ENCODE measurements at places on chromosomes 13 and 19. TPM values are rescaled to one million over a fixed set of nuclear protein-coding genes. Genes with fewer than 3 reads are reported as not detected.

NXNL1 gene
- not detected for total RNA-seq

FUT1 gene
- total RNA-seq = 3.2 TPM

ZNF433 gene
- 2.2 TPM for total RNA-seq

PRRG2 gene
- 0.69 TPM for total RNA-seq

CD79A gene
- total RNA-seq = not detected

CYP4F2 gene
- not detected for total RNA-seq

OR1I1 gene
- not detected for total RNA-seq

GRCh38 chr13:51845574-51846318, 769 bp upstream of the TMEM272 start:
- H3K4me1 ChIP-seq = no peaks in the 10 kb centered on the region
- DNase-seq = no peak
- no peaks in the 10 kb centered on the region for H3K36me3 ChIP-seq
- H3K27ac ChIP-seq = no peak overlapping the region
- H3K4me3 ChIP-seq = no peak overlapping the region
- H3K27me3 ChIP-seq = peaks cover 5% of the 10 kb centered on the region

DNA sequence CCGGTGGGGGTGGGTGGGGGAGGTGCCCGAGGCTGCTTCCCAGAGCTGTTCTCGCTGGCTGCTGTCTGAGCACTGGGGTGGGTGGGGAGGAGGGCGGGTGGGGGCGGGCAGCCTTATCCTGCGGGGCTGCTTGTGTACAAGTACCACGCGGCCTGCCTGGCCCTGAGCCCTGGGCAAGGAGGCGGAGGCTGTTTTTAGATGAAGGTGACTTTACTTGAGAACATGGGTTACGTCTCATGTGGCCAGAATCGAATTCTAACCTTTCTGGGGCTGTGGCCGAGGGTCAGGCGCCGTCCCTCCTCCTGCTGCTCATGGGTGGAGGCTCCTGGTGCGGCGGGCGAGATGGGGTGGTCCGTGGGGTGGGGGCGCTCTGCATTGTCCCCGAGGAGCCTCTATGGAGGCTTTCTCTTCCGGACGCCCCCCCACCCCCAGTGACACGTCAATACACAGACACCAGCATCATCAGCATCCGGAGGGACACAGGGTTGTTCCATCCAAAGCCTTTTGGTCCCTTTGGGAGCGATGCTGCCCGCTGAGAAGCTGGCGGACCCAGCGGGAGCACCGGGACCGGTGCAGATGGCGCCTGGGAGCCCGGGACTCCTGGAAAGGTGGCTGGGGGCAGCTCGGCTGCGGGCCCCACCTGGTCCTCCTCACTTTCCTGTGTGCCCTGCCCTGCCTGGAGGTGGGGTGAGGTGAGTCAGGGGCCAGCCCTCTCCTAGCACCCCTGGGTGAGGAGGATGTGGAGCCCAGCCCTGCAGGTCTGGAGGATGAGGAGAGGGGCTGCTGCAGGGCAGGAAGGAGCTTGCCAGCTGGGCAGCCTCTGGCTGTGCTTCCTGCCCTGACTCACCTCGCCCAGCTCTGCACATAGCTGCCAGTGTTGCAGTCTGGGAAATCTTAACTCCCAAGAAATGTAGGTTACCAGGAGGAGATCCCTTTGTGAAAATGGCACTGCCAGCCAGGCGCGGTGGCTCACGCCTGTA, 3.4 kb downstream of the BSG start:
- peak overlapping the region; percentile 99 for H3K4me3 ChIP-seq
- peak overlapping the region; percentile 97 for H3K27ac ChIP-seq
- no peaks in the 10 kb centered on the region for H3K27me3 ChIP-seq
- peaks cover 11% of the 10 kb centered on the region for H3K36me3 ChIP-seq
- DNase-seq = peak; percentile 92

DNA sequence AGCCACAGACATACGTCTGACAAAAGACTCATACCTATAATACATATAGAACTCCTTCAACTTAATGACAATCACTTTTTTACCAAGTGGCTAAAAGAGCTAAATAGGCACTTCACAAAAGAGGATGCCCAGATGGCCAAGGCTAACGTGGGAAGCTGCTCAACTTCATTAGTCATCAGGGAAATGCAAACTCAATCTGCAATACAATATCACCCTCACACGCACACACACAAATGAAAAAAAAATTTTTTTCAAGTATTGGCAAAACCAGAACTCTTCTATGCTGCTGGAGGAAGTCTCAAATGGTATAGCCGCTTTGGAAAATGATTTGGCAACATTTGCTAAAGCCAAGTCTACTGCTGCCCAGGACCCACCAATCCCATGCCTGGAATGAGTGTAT, 14.6 kb upstream of the DNMT1 start:
- no peak for DNase-seq
- no peak overlapping the region for H3K27ac ChIP-seq
- no peaks in the 10 kb centered on the region for H3K27me3 ChIP-seq
- no peaks in the 10 kb centered on the region for H3K36me3 ChIP-seq
- H3K4me3 ChIP-seq = no peak overlapping the region

- H3K4me3 ChIP-seq = no peak overlapping the region
- no peaks in the 10 kb centered on the region for H3K4me1 ChIP-seq
- no peaks in the 10 kb centered on the region for H3K36me3 ChIP-seq
- no peak for DNase-seq
- H3K27ac ChIP-seq = no peak overlapping the region
Measured at GRCh38 chr13:98206946-98207345, 29.9 kb upstream of the RNF113B start.

DNA sequence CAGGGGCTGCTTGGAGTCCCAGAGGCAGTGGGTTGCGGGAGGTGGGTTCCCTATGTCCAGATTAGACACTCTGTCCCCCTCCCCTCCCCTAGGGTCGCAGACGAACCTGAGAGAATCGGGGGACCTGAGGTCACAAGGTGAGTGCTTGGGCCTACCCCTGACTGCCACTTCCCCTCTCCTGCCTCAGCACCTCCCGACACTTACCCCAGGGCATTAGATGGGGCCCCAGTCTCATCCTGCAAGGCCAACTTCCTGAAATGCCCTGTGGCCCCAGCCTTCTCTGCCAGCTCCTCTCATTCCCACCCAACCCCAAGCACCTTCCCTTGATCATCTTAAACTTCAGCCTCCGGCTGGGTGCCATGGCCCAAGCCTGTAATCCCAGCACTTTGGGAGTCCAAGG, 23.0 kb downstream of the CKM start:
- no peaks in the 10 kb centered on the region for H3K36me3 ChIP-seq
- DNase-seq = no peak
- H3K27me3 ChIP-seq = no peaks in the 10 kb centered on the region
- H3K4me3 ChIP-seq = no peak overlapping the region
- H3K27ac ChIP-seq = no peak overlapping the region

- no peak for DNase-seq
- H3K27ac ChIP-seq = no peak overlapping the region
- no peaks in the 10 kb centered on the region for H3K36me3 ChIP-seq
- H3K4me3 ChIP-seq = no peak overlapping the region
- no peaks in the 10 kb centered on the region for H3K27me3 ChIP-seq
- H3K4me1 ChIP-seq = no peaks in the 10 kb centered on the region
Measured at GRCh38 chr13:53863520-53863919, 834.9 kb downstream of the OLFM4 start.

- no peaks in the 10 kb centered on the region for H3K36me3 ChIP-seq
- H3K4me3 ChIP-seq = peak within 1 kb of the TSS; percentile 77
- no peaks in the 10 kb centered on the region for H3K27me3 ChIP-seq
Measured at GRCh38 chr19:40284501-40285352, at the start of gene AKT2. Gene AKT2, minus strand, starts transcription at chr19:40285345. Its CDS starts 20,078 bp downstream, at chr19:40265267.

- DNase-seq = no peak
- no peaks in the 10 kb centered on the region for H3K4me1 ChIP-seq
- no peaks in the 10 kb centered on the region for H3K27me3 ChIP-seq
- H3K4me3 ChIP-seq = no peak overlapping the region
- H3K36me3 ChIP-seq = no peaks in the 10 kb centered on the region
Measured at GRCh38 chr13:49760558-49760957, 31.9 kb downstream of the KPNA3 start.

- H3K27ac ChIP-seq = no peak overlapping the region
- H3K36me3 ChIP-seq = no peaks in the 10 kb centered on the region
- H3K4me1 ChIP-seq = peaks cover 4% of the 10 kb centered on the region
- DNase-seq = no peak
Measured at GRCh38 chr13:39283072-39283471, 244.8 kb downstream of the NHLRC3 start.

GRCh38 chr19:18660051-18660910, 23.2 kb upstream of the CRTC1 start:
- peaks cover 48% of the 10 kb centered on the region for H3K4me1 ChIP-seq
- H3K4me3 ChIP-seq = peak overlapping the region; percentile 22
- H3K36me3 ChIP-seq = no peaks in the 10 kb centered on the region
- H3K27ac ChIP-seq = peak overlapping the region; percentile 87
- DNase-seq = peak; percentile 89

DNA sequence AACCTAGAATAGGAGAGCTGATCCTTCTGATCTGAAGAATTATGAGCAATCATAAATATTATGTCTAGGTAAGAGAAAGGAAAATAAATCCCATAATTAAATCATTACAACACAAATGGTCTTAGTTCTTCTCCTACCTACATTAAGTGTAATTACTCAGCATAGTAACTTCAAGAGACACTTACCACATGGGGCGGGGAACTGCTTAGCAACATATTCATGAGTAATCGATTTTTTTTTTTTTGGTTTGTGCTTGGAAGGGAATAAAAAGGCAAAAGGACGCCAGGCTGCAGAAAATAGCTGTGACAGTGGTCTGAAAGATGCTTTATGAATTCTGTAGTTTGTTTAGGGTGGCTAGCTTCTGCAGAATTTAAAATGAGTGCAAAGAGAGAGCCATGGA, 103.3 kb upstream of the HTR2A start:
- no peaks in the 10 kb centered on the region for H3K36me3 ChIP-seq
- H3K27ac ChIP-seq = no peak overlapping the region
- no peak for DNase-seq
- H3K27me3 ChIP-seq = peaks cover 6% of the 10 kb centered on the region

GRCh38 chr19:6639439-6639838, 30.5 kb downstream of the TNFSF14 start:
- DNase-seq = no peak
- H3K27ac ChIP-seq = no peak overlapping the region
- no peaks in the 10 kb centered on the region for H3K36me3 ChIP-seq
- no peak overlapping the region for H3K4me3 ChIP-seq

- H3K36me3 ChIP-seq = peaks cover 16% of the 10 kb centered on the region
- H3K27ac ChIP-seq = peak overlapping the region; percentile 72
- peaks cover 20% of the 10 kb centered on the region for H3K4me1 ChIP-seq
- H3K4me3 ChIP-seq = peak overlapping the region; percentile 21
Measured at GRCh38 chr19:15452111-15453047, 2.6 kb upstream of the WIZ start.

DNA sequence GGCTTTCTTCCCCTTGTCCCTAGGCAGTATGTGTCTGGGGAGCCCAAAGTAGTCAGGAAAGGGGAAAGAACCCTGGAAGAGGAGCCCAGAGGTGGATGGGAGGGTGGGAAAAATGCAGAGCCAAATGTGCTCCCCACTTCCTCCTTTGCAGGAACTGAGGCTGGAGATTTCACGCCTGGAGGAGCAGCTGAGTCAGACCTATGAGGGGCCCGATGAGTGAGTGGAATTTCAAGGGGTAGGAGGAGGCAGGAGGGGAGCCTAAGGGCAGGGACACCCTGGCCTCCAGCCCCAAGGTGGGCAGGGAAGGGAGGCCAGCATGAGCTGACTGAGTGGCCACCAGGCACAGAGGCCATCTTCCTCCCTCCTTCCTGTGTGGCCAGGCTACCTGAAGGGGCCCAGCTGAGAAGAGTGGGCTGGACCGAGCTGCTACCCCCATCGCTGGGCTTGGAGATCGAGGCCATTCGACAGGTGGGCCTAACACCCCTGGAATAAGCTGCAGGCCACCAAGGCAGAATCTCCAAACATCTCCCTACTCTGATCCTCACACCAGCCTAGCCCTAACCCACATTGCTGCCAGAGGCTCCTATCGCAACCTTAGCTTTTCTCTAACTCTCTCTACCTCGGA, 14.3 kb downstream of the PTH2 start:
- H3K36me3 ChIP-seq = no peaks in the 10 kb centered on the region
- no peak overlapping the region for H3K27ac ChIP-seq
- no peak overlapping the region for H3K4me3 ChIP-seq

DNA sequence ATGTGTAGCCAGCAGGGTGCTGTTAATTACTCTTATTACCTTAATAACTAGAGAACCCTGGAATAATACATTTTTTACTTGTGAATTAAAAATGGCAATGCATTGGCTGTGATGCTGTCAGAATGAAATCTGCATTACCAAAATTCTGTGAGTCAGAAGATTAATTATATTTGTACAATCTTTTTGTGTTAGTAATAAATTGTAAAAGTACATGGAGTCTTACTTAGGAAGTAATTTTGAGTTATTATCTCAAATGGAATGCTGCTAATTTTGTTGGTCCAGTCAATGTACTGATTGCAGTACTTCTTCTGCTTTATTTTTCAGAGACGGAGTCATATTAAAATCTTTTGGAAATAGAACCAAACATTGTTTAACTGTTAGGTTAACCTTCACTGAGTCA, 152.0 kb upstream of the SLC10A2 start:
- no peaks in the 10 kb centered on the region for H3K4me1 ChIP-seq
- H3K36me3 ChIP-seq = no peaks in the 10 kb centered on the region
- DNase-seq = no peak
- no peak overlapping the region for H3K4me3 ChIP-seq
- no peaks in the 10 kb centered on the region for H3K27me3 ChIP-seq
- H3K27ac ChIP-seq = no peak overlapping the region

DNA sequence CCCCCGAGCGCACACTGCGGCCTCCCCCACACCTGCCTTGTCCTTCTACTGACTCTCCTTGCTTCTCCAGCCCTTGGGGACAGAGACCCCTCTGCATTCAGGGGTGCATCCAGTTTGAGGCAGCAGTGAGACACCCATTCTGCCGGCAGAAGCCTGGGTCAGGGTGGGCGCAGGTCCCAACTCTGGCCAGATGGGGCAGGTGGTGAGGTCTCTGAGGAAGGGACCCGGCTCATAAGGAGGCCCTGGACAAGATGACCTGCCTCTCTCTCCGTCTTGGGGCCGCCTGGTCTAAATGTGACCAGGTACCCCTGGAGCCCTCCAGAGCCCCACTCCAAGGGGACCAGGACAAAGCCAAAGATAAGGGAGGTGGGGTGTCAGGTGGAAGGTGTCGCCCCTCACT, 6.1 kb downstream of the CHERP start:
- H3K27me3 ChIP-seq = no peaks in the 10 kb centered on the region
- DNase-seq = no peak
- peaks cover 67% of the 10 kb centered on the region for H3K36me3 ChIP-seq
- peaks cover 34% of the 10 kb centered on the region for H3K4me1 ChIP-seq
- no peak overlapping the region for H3K4me3 ChIP-seq
